ENCODE measurements at places on chromosomes 5 and 9.

GRCh38 chr5:135031813-135032694 lies 2.0 kb downstream of the PITX1 start:
- no peak for DNase-seq

DNA sequence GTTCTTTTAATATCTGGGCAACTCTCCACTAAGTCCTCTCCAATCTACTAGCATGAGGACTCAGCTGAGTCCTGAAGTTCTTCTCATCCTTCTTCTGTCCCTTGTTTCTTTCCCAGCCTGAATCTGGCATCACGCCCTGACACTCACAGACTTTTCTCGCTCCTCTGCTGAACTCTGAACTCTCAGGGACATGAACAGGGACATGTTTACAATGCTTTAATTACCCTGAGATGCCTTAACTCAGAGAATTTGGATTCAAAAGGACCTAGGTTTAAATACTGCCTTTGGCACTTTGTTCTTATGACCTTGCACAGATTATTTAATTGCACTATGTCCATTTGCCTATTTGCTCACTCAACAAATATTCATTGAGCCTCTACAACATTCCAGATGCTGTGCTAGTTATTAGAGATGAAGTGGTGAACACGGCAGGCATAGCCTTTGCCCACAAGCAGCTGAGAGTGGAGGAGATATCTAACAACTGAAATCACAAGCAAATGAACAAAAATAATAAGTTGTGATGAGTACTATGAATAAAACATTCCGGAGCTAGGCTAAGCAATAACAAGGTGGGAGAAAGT lies 106.0 kb downstream of the ADRB2 start:
- no peak for DNase-seq

DNA sequence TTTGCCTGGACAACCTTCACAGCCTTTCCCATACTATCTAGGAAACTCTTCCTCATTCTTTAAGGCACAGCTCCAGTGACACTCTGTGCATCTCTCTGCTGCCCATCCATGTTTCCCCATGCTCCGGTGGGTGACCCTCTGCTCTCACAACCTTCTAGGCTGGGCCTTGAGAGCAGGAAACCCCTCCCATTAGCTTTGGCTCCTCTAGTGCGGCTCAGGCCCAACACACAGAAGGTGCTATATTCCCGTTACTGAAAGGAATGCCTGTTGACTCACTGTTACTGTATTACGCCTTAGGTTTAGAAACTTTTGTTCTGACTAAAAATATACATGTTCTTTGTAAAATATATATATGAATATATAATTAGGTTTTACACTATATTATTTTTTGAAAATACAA lies 8.1 kb upstream of the CCL28 start:
- no peak for DNase-seq

GRCh38 chr5:2039180-2039531 lies 156.4 kb upstream of the IRX4 start:
- no peak for DNase-seq

- DNase-seq: no peak
These were observed 5.8 kb downstream of the ANKDD1B start for GRCh38 chr5:75616971-75617621.

- DNase-seq: no peak
These were observed 104.9 kb downstream of the SYK start for GRCh38 chr9:90906316-90907055.

All from occipital lobe (tissue), 3 donors.